ENCODE measurements at places on chromosomes 4 and X. TPM values are rescaled to one million over a fixed set of nuclear protein-coding genes. Genes with fewer than 3 reads are reported as not detected.

Gene FAT4
- total RNA-seq = not detected

Gene CACNA1F
- total RNA-seq = 0.65 TPM

Gene PPP3CA
- 7.6 TPM for total RNA-seq

Gene IL13RA2
- not detected for total RNA-seq

Gene OPRPN
- not detected for total RNA-seq

Gene TBC1D8B
- 0.88 TPM for total RNA-seq

Gene USP17L5
- not detected for total RNA-seq
